ENCODE measurements at places on chromosomes 6 and 20.

DNA sequence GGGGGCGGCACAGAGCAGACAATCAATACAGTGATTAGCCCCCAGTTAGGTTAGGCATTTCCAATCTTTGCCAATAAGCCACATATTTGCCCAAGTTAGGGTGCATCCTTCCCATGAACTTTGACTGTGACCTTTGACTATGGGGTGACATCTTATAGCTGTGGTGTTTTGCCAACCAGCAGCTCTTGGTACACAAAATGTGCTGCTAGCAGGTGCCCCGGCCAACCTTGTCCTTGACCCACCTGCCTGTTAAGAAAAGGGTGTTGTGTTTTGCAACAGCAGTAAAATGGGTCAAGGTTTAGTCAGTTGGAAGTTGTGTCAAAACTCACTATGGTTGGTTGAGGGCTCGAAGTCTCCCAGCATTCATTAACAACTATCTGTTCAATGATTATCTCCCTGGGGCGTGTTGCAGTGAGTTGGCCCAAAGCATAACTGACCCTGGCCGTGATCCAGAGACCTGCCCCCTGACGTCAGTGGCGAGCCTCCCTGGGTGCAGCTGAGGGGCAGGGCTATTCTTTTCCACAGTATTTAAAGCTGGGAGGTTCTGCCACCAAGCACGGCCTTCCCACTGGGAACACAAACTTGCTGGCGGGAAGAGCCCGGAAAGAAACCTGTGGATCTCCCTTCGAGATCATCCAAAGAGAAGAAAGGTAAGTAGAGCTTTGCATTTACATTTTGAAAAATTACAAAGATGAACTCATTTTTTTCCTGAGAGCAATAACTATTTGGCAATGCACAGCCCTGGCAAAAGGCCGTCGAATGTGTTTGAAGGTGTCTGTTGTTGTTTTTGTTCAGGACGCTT is at the start of gene PCK1:
PCK1 (plus strand) TSS at position 557 of the 802 bp plus-strand sequence. CDS start 302 bp downstream, outside the sequence.
- no peak for DNase-seq

DNA sequence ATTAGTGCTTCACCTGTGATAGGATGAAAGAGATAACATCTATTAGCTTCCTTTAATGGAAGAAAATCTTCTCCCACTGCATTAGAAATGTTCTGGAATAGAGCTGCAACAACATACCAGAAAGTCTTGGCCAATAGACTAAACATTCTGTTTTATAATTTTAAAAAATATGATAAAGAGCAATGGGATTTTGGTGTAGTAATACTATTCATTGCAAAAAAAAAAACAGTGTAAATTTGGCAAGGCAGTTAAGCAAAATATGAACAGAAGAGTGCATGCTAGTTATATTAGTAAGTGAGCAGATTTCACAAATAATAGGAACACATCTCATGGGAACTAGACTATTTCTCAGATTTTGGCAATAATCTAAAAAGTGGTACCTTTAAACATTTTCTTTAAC is 43.3 kb downstream of the SOX4 start:
- DNase-seq = no peak

DNA sequence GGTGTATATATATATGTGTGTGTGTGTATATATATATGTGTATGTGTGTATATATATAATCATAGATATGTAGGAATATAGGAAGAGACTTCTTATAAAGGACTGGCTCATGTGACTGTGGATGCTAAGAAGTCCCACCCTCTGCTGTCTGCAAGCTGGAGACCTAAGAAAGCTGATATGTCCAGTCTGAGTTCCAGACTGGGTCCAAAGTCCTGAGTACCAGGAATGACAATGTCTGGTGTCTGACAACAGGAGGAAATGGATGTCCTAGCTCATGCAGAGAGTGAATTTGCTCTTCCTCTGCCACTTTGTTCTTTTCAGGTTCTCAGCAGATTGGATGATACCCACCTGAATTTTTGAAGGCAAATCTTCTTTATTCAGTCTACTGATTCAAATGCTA is 7.1 kb downstream of the ALDH5A1 start:
- no peak for DNase-seq

GRCh38 chr6:14772188-14772587 is 473.7 kb upstream of the JARID2 start:
- DNase-seq = no peak

- DNase-seq = no peak
Observed at GRCh38 chr20:22561965-22562577, 22.3 kb downstream of the FOXA2 start.

DNA sequence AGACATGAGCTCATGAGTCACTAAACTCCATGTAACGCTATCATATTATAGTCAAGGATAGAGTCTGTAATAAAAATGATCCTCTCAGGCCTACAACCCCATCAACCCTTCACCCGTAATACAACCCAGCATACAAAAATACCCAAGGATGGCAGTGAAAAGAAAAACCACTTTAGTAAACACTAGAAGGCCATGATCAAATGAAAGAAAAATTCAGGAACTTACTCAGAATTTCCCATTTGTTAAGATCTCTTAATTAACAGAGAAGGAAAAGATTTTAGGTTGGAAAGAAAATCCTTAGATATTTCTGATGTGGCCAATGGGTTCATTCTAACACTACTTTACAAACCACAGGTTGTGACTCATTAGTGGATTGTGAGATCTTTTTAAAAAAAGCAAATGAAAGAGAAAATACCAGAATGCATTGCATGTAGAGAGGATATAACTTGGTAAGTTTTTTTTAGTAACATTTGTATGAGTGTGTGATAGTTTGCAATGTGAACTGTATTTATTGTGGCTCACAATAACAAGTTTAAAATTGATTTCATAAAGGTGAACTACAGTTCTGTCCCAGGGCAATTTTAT is 8.0 kb upstream of the UBE2J1 start:
- peak; percentile 78 for DNase-seq

GRCh38 chr6:79072640-79073181 is 5.3 kb downstream of the PHIP start:
- no peak for DNase-seq

GRCh38 chr20:2805689-2806350 is 5.4 kb upstream of the CPXM1 start:
- DNase-seq = no peak

GRCh38 chr6:99092461-99092860 is 144.7 kb upstream of the FBXL4 start:
- DNase-seq = peak; percentile 6

GRCh38 chr6:6724539-6725467 is 136.3 kb downstream of the LY86 start:
- peak; percentile 71 for DNase-seq

DNA sequence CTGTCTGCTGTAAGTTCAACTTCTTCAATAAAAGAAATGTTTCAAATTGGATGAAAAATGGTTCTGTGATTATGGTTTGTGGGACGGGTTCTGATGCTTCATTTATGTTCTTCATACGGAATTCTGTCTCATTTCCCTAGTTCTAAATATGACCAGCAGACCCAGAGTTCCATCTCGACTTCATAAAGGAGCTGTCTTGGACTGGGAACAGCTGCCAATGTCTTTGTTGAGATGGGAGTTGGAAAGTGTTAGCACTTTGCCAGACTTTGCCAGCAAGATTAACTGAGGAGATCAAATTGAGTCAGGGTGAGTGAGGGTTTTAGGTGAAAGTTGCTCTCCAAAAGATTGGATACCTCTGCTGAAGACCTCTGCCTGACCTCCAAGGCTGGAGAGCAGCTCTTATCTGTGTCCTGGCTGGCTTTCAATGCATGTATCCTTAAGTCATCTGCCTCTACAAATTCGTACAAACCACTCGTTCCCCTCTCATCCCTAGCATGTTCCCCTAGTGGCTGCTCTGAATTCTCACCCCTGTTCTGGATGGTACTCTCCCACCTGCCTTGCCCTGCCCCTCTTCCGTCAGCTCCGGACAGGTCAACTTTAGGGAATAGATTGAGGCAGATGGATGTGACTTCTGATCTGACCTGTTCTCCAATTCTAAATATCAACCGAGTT is at the start of gene EFCAB8:
EFCAB8 (plus strand) TSS at position 223 of the 672 bp plus-strand sequence. CDS start 4,870 bp downstream, outside the sequence.
- DNase-seq = no peak

- DNase-seq = no peak
Observed at GRCh38 chr6:144724818-144725217, 439.7 kb downstream of the UTRN start.

DNA sequence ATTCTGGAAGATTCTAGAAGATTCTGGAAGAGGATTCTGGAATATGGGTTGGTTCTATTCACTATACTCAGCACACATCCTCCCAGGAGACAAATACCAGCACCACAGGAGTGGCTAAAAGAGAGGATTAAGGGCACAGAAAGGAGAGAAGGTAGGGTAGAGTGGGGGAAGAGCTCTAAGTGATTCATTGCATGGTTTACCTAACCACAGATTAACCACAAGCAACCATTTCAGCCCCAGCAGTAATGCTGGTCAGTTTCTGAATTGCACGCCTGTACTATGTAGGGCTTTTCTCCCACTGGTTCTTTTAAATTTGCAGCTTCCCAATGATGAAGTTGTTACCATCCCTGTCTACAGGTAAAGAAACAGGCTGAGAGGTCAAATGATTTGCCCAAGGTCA is 192.7 kb upstream of the PMEPA1 start:
- peak; percentile 81 for DNase-seq

GRCh38 chr6:36386495-36387439 is 702 bp downstream of the ETV7 start:
- peak; percentile 14 for DNase-seq

All from MV-4-11 (cell line).